ENCODE measurements at places on chromosomes 5 and 9. TPM values are rescaled to one million over a fixed set of nuclear protein-coding genes. Genes with fewer than 3 reads are reported as not detected.

LCN15 gene
- total RNA-seq: not detected

PCDHB12 gene
- 0.18 TPM for total RNA-seq

PLPP7 gene
- total RNA-seq: 0.83 TPM

SLC1A3 gene
- total RNA-seq: 0.44 TPM

PDE6A gene
- total RNA-seq: not detected

SKP2 gene
- 42.0 TPM for total RNA-seq

APBB3 gene
- 13.3 TPM for total RNA-seq

CDH9 gene
- total RNA-seq: not detected

GDNF gene
- total RNA-seq: not detected

IL4 gene
- total RNA-seq: not detected

DIPK1B gene
- total RNA-seq: 242 TPM

IL9 gene
- total RNA-seq: not detected

NIM1K gene
- not detected for total RNA-seq

TMEFF1 gene
- total RNA-seq: 14.6 TPM

PRRX2 gene
- 0.32 TPM for total RNA-seq

BARHL1 gene
- not detected for total RNA-seq

CCDC180 gene
- 4.5 TPM for total RNA-seq

TRAF1 gene
- 2.0 TPM for total RNA-seq

NME5 gene
- total RNA-seq: 1.4 TPM

ANKRA2 gene
- total RNA-seq: 17.2 TPM

TRIP13 gene
- 39.0 TPM for total RNA-seq

PCDHAC2 gene
- total RNA-seq: 1.00 TPM

TMC1 gene
- total RNA-seq: 1.5 TPM

PCDHGB3 gene
- 1.7 TPM for total RNA-seq

PDGFRB gene
- total RNA-seq: 1.0 TPM

LMBRD2 gene
- 5.2 TPM for total RNA-seq

DMRT3 gene
- total RNA-seq: not detected

TSSK1B gene
- not detected for total RNA-seq

CRAT gene
- total RNA-seq: 34.2 TPM

ZNF354C gene
- total RNA-seq: 4.7 TPM

PRKACG gene
- not detected for total RNA-seq

ADAMTS2 gene
- not detected for total RNA-seq

SLC31A1 gene
- total RNA-seq: 22.7 TPM

CRHBP gene
- 0.51 TPM for total RNA-seq

KDM3B gene
- total RNA-seq: 52.6 TPM

ZNF367 gene
- 10.0 TPM for total RNA-seq

OR1Q1 gene
- not detected for total RNA-seq

PTGDS gene
- not detected for total RNA-seq

FEM1C gene
- 16.0 TPM for total RNA-seq

OTP gene
- not detected for total RNA-seq

IFNK gene
- not detected for total RNA-seq

CYSRT1 gene
- total RNA-seq: 0.92 TPM

SLC46A2 gene
- not detected for total RNA-seq

NOXA1 gene
- total RNA-seq: 0.91 TPM

CACFD1 gene
- 9.8 TPM for total RNA-seq

SNCB gene
- not detected for total RNA-seq

SLC6A7 gene
- not detected for total RNA-seq

All from endothelial cell of umbilical vein (primary cell).